ENCODE measurements at places on chromosomes 16 and 17. TPM values are rescaled to one million over a fixed set of nuclear protein-coding genes. Genes with fewer than 3 reads are reported as not detected.
A peak's percentile ranks its signal among the peaks of the same experiment; 100 is the strongest.

DNA sequence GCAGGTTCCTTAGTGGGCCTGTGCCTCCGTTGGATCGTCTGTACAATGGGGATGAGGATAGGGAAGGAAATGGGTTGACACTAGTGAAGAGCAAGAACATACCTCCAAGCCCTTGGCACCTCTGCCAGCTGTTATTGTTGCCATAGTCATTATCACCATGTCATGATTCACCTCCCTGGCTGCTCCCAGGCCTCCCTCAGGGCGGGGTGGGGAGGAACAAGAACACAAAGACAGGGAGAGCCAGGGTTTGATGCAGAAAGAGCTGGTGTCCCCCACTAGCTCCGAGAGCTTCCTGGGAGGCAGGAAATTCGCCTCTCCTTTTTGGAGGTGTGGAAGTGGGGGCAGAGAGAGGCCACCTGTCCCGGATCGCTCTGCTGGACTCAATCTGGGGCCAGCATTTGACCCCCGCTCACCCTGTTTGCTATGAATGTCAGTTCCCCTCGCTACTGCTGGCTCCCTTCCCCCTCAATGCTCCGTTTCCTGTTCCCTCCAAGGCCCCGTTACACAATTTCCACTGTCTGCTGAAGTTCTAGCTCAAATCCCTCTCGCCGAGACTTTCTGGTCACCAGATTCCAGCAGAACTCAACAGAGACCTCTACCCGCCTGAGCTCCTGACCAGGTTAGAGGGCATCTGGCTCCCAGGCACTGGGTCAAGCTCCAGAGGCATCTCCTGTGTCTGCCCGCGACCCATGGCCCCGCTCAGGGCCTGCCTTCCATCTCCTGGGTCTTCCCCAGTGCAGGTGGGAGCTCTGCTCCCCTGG, 9.1 kb downstream of the TIMP2 start:
- peak; percentile 89 for DNase-seq

DNA sequence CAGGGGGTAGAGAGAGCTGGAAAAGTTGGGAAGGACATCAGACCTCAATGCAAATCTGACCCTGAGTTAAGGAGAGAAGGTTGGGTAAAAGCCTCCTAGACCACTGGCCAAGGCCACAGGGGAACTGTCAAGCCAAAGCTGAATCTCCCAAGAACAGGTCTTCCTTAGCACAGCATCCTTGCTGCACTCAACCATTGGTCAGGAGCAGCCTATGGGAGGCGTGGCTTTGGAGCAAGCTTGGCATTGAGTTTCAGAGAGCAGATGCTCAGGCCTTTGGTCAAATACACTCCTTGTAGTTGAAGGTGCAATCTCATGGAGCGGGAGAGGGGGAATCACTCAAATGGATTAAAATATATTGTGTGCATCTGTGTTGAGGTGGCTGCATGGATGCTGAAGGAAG, 21.8 kb downstream of the SOX9 start:
- no peak for DNase-seq

- no peak for DNase-seq
Observed at GRCh38 chr16:28063591-28064061, at the start of gene GSG1L. GSG1L (minus strand) TSS chr16:28063714; CDS start chr16:28063424, 290 bp downstream.

DNA sequence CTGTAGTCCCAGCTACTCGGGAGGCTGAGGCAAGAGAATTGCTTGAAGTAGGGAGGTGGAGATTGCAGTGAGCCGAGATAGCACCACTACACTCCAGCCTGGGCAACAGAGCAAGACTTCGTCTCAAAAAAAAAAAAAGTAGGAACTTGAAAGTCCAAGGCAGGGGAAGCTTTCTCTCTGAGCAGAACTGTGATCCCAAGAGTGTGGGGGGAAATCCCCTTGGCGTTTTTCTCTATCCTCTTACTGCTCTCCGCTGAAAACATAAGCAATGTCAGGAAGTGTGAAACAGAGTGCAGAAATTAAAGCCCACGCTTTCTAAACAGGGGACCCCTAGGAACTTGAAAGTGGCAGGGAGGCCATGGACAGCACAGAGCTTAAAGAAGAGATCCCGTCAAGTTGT, 9.8 kb upstream of the CMTM3 start:
- no peak for DNase-seq

GRCh38 chr16:47644661-47645060, 183.5 kb downstream of the PHKB start:
- DNase-seq: peak; percentile 9

DNA sequence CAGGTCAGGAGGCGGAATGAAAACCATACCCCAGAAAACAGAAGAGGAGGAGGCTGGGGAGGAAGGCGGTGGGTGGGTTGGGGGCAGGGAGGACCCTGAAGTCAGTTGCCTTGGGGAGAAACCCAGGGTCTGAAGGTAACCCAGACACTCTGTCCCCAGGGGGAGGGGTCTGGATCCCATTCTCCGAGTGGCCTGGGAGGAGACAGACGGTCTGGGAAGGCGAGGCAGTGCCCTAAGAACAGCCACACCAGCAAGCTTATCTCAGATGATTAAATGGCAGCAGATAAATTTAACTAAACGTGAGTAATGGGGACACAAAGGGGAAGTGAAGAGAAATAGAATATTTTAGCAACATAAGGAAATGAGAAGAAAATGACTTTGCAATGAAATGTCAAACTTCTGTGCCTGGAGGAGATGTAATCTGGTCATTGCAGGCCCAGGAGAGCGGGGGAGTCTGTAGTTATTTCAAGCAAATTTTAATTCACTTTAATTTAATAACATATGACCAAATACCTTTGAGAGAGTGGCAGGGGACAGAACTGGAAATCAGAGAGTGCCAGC, 21.4 kb upstream of the ZFP90 start:
- DNase-seq: no peak

GRCh38 chr16:85998171-85998867, 99.4 kb downstream of the IRF8 start:
- no peak for DNase-seq

DNA sequence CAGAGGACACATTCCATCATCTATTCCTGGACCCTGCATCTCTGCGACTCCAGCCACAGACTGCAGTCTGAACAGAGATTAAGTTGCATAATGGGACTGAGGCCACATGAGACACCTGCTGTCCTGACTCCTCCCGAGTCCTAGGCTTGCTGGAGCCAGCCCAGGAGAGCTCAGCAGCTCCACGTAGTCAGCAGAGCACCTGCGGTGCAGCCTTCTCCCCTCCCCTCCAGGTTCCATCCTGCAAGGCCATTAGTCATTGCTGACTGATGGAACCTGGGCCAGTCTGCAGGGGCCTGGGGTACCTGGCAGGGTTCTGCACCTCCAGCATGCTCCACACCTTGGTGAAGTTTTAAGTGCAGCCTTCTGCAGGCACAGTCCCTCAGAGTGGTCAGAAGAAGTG, 76.7 kb downstream of the PLD6 start:
- no peak for DNase-seq

KRTAP9-1 gene
- total RNA-seq: not detected

DNA sequence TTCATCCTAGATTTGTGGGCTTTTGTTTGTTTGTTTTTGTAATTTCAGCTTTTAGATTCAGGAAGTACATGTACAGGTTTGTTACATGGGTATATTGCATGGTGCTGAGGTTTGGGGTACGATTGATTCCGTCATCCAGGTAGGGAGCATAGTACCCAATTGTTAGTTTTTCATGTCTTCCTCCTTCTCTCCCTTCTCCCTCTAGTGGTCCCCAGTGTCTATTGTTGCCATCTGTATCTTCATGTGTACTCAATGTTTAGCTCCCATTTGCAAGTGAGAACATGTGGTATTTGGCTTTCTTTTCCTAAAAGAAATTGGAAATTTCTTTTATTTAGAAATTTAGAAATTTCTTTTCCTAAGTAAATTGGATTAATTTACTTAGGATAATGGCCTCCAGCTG, 37.1 kb upstream of the BCAS3 start:
- DNase-seq: peak; percentile 17

OXLD1 gene
- 54.1 TPM for total RNA-seq

DNA sequence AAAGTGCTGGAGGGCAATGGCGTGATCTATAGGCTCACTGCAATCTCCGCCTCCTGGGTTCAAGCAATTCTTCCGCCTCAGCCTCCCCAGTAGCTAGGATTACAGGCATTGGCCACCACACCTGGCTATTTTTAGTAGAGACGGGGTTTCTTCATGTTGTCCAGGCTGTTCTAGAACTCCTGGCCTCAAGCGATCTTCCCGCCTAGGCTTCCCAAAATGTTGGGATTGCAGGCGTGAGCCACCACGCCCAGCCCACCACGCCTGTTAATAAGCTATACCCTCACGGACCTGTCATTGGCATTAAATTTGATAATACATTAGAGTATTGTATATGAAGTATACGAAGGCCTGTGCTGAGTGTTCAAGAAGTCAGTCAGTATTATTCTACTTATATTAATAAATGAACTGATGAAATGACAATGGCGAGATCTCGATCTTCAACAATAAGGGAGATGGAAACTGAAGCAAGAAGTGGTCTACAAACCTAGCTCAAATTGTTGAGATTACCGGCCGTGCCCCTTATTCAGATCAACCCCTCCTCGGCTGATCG, 818 bp upstream of the BCAS3 start:
- DNase-seq: no peak

DNA sequence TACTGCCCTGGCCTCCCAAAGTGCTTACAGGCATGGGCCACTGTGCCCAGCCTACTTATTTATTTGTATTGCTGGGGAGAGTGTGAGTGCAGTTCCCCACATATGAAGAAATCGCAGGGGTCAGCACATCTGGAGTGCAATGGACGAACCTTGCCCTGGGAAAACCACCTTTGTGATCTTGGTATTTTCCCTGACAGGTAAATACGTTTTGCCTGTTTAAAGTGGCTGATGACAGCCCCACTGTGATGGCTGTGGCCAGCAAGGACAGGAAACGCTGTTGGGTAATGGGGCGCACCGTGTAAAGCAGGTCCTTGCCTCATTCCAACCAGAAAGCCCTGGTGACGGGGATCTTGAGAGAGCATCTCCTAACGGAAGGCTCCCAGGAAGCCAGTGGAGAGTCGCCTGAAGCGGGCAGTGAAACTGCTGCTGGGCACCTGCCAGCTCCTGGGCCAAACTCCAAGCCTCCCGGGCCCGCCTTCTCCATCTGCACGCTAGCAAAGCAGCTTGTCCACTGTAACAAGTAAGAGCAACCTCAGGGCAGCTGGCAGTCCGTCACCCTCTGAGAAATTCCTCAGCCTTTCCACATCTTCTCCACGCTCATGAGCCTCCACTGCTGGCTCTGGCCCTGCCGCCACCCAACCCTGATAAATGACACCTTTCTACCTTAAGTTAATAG, 17.5 kb downstream of the EMC8 start:
- no peak for DNase-seq
